Astrocyte of the hippocampus (primary cell): ENCODE measurements at places on chromosomes 5 and 9.

DNA sequence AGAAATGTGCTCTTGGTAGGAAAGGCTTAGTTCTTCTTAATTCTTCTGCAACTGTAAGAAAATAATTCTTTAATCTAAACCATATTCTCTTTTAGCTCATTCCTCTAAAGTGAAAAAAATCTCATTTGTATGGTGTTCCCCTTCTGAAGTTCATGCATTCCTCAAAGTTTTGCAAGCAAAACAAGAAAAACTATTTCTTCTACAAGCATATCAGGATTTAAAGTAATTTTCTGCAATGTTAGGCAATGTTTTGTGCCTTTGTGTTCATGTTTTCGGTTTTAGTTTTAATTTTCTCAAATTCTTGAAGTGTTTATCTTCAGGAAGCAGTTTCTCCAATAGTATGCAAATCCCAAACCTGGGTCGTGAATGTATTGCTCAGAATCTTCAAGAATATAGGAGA, 12.7 kb upstream of the GPR21 start:
- no peak for DNase-seq

DNA sequence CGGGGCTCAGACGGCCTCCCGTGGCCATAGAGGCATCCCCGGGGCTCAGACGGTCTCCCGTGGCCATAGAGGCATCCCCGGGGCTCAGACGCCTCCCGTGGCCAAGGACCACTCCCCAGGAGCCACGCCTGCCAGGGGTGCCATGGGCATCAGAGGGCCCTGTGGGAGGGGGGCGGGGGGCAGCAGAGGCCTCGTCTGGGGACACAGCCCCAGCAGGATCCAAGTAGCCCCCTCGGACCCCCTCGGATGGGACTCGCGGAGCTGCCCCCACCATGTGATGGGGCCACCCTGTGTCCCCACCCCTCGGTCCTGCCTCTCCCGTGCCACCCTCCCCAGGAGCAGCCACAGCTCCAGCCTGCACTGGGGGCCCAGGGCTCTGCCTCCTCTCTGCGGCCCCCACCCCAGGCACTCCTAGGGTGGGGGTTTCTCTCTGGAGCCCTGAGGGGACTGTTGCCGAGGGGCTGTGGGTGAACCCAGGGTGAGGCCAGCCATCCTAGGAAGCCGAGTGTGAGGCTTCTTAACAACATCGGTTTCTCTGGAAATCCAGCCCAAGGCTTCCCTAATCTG, 2.5 kb downstream of the ENTPD8 start:
- DNase-seq, result no peak

DNA sequence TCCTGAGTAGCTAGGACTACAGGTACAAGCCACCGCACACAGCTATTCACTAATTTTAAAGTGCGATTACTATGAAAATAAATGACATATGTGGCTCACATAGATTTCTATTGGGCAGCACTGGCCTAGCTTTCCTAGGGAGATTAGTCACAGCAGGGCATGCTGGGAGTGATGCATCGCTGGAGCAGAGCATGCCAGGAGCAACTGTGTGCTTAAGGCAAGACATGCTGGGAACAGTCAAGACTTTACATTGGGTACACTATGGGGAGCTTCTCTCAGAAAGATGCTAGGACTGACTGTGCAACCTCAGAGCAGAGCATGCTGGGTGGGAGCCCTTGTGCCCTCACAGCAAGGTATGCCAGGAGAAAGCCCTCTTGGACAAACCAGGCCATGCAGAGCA, 9.3 kb downstream of the ST6GALNAC6 start:
- DNase-seq, result no peak

- no peak for DNase-seq
Measured at GRCh38 chr9:93036887-93037475, 21.5 kb upstream of the SUSD3 start.

DNA sequence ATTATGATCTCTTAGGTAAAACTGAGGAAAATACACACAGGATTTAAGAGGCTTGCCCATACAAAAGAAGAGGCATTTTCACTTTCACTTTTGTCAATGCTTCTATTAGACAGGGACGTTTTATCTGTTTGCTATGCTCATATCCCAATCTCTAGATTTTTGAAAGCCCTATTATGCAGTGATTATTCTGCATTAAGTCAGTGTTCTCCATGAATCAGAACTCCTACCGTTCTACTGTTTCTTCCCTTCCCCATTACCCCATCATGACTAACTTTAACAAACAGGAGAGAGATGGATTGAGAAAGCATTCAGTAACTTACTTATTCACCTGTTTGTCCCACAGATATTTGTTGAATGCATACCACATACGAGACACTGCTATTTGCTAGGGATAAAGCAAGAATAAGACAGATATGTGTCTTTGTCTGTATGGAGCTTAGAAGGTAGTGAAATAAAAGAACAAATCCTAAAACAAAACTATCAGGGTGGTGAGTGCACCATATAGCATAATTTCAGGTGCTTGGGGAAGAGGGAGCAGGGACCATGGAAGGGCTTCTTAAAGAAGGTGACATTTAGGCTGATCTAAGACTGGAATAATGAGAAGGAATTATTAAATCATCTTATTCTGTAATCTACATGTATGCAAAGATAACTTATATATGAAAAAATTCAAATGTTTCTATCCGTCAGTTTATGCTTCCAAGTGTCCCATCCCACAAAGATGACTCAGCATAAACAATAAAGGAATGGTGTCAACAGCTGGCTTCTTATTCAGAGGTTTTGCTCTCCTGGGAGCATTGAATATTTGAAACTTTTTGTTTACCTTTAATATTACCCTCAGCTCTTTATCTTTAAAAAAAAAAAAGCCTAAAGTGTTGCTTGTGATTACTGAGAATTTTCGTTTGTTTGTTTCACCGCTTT, 328.1 kb downstream of the HINT1 start:
- DNase-seq, result peak; percentile 20

DNA sequence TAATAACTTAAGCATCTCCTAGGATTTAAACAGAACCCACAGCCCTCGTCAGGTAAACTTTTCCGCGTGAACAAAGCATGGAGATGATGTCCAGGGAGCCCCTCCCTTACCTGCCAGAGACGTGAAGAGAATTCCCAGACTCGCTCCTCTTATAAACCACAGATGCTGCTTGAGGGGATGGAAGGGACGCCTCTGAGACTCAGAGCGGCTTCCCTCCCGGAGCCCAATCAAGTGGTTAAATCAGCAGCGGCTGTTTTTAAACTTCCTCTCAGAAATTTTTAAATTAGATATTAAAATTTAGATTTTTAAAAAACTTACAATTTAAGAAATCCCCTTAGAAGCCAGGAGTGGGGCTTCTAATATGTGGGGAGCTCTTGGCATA, 71.8 kb downstream of the RAPGEF1 start:
- no peak for DNase-seq

DNA sequence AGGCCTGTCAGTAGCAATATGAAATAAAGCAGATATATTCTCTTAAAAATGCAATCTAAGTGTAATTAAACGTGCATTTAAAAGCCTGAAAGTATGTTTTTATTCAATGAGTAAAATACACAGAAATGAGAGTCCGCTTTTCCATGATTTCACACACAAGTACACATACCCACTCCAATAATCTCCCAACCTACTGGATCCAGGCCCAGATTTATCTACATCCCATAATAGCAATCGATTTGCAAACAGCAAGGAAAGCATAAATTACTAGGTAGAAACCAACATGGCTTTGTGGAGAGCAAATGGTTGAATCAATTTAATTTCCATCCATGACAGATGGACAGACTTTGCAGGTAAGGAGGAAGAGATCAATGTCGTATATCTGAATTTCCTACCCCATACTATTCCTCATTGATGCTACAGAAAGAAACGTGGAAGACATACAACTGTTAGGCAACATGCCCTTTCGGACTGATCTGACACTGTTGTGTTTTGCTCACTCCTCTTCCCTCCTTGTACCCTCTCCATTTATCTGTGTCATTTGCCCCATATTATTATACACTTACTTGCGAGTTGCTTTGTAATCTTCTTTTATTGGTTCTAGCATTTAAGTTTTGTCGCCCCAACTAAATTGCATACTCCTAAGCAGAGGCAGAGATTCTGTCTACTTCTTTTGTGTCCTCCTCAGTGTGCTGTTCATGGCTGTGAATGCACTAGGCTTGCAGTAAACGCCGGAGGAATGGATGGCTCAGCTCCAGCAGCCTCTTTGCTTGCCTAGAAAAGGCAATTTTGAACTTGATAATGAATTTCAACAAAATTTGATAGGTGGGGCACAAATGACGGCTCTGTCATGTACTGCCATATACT, 133.6 kb downstream of the NFIB start:
- DNase-seq, result peak; percentile 61

GRCh38 chr9:131722255-131722654, 17.6 kb downstream of the RAPGEF1 start:
- no peak for DNase-seq

- DNase-seq, result no peak
Measured at GRCh38 chr9:13461414-13461991, 182.0 kb upstream of the MPDZ start.

DNA sequence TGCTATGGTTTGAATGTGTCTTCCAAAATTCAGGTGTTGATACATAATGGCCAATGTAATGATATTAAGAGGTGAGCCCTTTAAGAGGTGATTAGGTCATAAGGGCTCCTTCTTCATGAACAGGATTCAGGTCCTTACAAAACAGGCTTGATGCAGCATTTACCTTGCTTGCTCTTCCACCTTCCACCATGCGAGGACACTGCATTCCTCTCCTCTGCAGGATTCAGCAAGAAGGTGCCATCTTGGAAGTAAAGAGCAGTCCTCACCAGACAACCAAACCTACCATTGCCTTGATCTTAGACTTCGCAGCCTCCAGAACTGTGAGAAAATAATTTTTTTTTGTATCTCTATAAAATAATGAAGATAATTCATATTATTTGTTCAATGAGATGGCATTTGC, 314.0 kb upstream of the SMARCA2 start:
- DNase-seq, result no peak

DNA sequence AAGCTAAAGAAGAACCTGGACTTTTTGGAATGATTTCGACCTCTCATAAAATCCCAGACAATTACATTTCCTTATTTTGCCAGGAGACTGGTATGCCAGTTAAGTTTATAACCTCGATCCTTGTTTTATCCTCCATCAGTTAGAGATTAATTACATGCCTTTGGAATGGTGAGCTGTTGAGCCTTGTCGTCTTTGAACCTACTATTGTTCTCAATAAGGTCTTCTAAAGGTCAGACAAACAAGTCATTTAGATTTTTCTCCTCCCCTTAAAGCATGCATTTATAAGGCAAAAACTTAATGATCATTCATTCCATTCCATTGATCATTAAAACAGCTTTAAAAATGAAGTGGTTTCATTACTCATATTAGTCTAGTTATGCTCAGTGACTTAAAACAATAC, 304.9 kb downstream of the DOCK8 start:
- DNase-seq, result no peak

- peak; percentile 56 for DNase-seq
Measured at GRCh38 chr5:128426090-128426534, 111.9 kb downstream of the FBN2 start.

- peak; percentile 43 for DNase-seq
Measured at GRCh38 chr9:21252721-21253547, 13.1 kb upstream of the IFNA14 start.

GRCh38 chr5:179259731-179260323, 85.4 kb downstream of the ADAMTS2 start:
- no peak for DNase-seq

GRCh38 chr5:74517700-74518099, 122.8 kb downstream of the ENC1 start:
- peak; percentile 90 for DNase-seq

DNA sequence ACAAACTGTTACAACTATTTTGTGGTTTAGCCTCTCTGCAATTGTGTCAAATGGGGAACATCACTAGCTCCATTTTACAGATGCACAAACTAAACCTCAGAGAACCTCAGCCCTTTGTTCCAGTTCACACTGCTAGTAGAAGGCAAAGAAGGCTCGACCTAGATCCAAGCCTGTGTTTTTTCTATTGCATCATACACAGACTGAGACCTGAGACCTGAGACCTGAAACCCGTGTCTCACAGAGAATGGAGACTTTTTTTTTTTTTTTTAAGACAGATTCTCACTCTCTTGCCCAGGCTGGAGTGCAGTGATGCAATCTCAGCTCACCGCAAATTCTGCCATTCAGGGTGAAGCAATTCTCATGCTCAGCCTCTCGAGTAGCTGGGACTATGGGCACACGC, 120.8 kb downstream of the GALNT10 start:
- DNase-seq, result no peak

DNA sequence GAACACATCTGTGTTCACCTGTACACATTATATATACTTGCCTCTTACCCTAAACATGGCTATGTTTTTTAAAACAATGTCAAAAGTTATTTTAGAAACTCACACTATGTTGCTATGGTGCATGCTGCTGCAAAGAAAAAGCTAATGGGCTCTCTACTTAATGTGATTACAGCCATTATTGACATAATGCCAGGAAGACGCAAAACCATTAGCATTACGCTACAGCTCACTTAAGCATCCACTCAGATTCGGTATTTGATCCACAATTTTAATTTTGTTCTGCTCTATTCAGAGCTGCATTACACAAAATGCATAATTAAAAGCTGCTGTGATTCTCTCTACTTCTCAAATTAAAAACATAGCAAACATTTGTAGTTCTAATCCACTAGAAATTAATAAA, 395.2 kb downstream of the BNC2 start:
- DNase-seq, result no peak

DNA sequence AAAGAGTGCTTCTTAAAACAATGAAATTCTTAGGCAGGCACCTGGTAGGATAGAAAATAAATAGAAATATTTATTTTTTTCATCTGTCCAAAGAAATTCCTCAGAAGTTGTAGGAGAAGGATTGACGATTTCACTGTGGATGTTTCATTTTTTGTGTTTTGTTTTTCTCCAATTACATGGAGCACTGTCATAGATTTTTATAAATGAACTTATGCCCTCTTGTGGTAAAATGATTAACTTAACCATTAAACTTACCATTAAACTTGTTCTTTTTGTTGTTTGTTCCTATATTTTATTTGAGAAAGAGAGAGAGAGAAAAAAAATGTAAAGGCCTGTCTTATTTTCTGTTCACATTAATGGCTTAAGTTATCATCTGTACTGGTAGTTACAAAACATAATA, 339.2 kb downstream of the PRR16 start:
- peak; percentile 32 for DNase-seq

GRCh38 chr9:109941771-109942170, 161.8 kb downstream of the PALM2AKAP2 start:
- no peak for DNase-seq

GRCh38 chr9:91852801-91853347, 97.2 kb downstream of the ROR2 start:
- no peak for DNase-seq

GRCh38 chr9:92140754-92141143, 25.5 kb upstream of the SPTLC1 start:
- no peak for DNase-seq

GRCh38 chr5:140346348-140347221, at the start of gene HBEGF:
TSS of gene HBEGF (minus strand) at chr5:140346603. CDS start at chr5:140346328, 275 bp downstream.
- DNase-seq, result peak; percentile 91

- DNase-seq, result no peak
Measured at GRCh38 chr9:108389056-108389455, 466.7 kb downstream of the ACTL7B start.

GRCh38 chr5:111582451-111582850, 70.1 kb upstream of the STARD4 start:
- DNase-seq, result no peak

DNA sequence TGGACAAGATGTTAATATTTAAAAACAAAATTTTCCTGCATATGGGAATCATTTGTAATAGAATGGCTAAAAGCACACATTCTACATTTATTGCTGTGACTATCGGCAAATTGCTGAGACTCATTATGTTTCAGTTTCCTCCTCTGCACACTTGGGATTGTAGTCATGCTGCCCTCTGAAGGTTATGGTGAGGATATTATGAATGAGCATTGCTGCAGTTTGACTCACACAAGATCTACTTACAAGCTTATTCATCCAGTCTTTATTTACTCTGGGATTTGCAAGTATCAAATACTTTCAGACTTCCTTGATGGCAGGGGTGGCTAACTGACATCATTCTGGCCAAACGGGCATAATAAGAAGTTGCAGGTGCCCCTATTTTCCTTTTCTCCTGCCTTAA, 9.5 kb upstream of the NFIL3 start:
- peak; percentile 89 for DNase-seq
